Stimulated activated CD4-positive, alpha-beta T cell treated with anti-CD3 and anti-CD28 coated beads, Interleukin-12 subunit alpha, Interleukin-12 subunit beta, amount 100 ng/mL, for 24 hours (primary cell): ENCODE measurements at places on chromosomes 12 and 14.

DNA sequence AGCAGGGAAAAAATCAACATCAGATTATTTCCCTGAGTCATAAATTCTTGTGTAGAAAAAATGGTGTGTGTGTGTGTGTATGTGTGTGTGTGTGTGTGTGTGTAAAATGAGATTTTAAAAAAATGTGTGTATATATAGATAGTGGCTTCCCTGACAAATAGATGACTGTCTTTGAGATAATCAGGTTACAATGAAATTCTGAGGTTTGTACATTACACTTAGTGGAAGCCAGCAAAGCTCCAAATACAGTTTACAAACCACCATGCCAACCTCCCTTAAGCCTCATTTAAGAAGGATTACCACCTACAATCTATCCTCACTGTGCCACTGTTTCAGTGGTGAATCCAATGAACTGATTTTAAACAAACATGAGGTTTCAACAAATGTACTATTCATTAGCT, 93.8 kb downstream of the MED13L start:
- no peak for DNase-seq

GRCh38 chr12:6632026-6632983, 3.5 kb downstream of the LPAR5 start:
- no peak for DNase-seq

- no peak for DNase-seq
Measured at GRCh38 chr12:131164096-131164872, 210.6 kb downstream of the ADGRD1 start.

GRCh38 chr14:45212231-45212630, 40.8 kb downstream of the MIS18BP1 start:
- no peak for DNase-seq

GRCh38 chr14:96564389-96564788, 62.2 kb downstream of the PAPOLA start:
- DNase-seq: no peak

- no peak for DNase-seq
Measured at GRCh38 chr14:101494826-101495225, 66.5 kb upstream of the DIO3 start.

- no peak for DNase-seq
Measured at GRCh38 chr12:15534322-15534721, 212.0 kb downstream of the PTPRO start.
